ENCODE measurements at places on chromosomes 3 and 15.

DNA sequence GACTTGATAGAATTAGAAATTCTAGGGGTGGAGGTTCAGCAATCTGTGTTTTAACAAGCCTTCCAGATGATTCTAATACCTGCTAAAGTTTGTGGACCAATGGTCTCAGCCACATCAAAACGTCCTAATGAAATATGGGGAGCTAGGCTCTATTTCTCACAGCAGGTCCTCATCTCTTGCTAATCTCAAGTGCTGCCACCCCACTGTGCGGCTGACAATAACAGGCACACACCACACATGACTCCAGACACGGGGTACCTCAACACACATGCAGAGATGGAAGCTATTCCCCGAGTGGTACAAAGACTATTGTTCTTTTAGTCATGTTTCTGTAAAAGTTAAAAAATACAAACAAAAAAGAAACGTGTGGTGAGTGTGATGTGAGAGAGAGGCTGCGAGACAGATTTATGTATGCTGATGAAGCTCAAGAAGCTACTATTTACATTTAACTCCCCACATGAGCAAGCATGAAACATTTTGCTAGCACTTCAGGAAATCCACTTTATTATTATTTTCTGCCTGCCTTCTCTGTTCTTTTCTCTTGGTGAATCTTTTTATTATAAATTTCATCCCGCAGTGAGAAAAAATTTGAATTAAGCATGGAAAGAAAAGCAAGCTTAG, 405.6 kb downstream of the MAGI1 start:
- DNase-seq = no peak

GRCh38 chr3:161644891-161645635, 148.5 kb downstream of the OTOL1 start:
- DNase-seq = no peak

DNA sequence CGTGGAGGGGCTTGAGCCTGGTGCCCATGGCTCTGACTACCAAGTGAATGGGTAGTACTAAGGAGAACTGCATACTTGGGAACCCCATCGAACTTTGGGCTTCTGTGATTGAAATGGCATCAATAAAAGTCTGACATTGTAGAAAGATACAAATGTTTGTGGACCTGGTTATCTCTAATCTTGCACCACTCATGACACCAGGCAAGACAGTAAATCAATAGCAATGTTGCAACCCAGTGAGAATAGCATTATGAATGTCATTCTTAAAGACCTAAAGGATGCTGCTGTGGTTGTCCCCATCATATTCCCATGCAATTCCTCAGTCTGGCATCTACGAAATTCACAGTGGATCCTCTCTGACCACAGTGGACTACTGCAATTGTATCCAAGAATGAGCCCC, 233.6 kb upstream of the LYSMD4 start:
- no peak for DNase-seq

- peak; percentile 69 for DNase-seq
Measured at GRCh38 chr3:62688050-62688449, 187.2 kb downstream of the CADPS start.

Measured in fibroblast of skin of right biceps (primary cell).